Sigmoid colon (tissue), 7 donors: ENCODE measurements at places on chromosomes 7 and 10. TPM values are rescaled to one million over a fixed set of nuclear protein-coding genes. Genes with fewer than 3 reads are reported as not detected.
A peak's percentile ranks its signal among the peaks of the same experiment; 100 is the strongest.

The CCDC186 gene
- total RNA-seq, result 20.9 TPM

DNA sequence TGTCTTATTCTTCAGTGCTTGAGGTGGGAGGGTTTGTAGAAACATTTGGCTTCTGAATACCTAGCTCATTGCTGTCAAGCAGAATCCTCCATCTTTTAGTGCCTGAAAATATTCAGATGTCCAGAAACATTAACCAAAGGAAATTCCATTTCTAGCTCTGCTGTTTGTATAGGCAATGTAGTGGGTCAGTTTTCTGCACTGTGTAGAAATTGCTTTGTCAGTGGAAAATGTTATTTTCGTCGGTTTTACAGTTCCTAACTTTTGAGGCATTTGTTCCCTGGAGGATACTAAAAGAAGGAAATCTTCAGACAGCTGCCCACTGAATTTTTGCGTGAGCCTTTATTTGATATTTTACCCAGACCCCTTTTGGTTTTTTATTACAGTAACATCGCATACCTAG, 143.4 kb downstream of the TPST1 start:
- H3K4me3 ChIP-seq, result no peak overlapping the region
- no peaks in the 10 kb centered on the region for H3K27me3 ChIP-seq
- no peak for DNase-seq
- H3K27ac ChIP-seq, result no peak overlapping the region

GRCh38 chr7:118214833-118215182, 9.7 kb upstream of the ANKRD7 start:
- no peaks in the 10 kb centered on the region for H3K27me3 ChIP-seq
- no peaks in the 10 kb centered on the region for H3K36me3 ChIP-seq
- peaks cover 15% of the 10 kb centered on the region for H3K4me1 ChIP-seq
- peak overlapping the region; percentile 75 for H3K27ac ChIP-seq

DNA sequence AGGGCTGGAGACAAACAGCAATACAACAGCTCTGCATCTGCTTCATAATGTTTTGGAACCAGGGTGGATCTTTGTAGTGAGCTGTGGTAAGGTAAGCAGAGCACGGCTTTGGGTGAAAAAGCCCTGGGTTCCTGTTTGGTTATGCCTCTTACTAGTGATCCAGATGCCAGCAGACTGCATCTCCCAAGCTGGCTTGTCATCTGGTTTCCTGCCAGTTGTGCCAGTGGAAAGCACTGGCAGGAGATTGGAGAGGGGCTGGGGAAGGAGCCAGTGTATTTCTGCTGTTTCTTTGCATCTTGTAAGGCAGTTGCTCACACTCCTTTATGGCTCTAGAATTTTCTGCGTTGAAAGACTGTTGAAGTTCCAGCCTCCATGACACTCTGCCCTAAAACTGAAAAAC, 137.6 kb downstream of the TSPAN12 start:
- DNase-seq, result no peak
- H3K36me3 ChIP-seq, result no peaks in the 10 kb centered on the region
- no peak overlapping the region for H3K27ac ChIP-seq
- no peak overlapping the region for H3K4me3 ChIP-seq
